ENCODE measurements at places on chromosomes 2 and 18.

GRCh38 chr18:8858888-8859511 lies 153.6 kb downstream of the MTCL1 start:
- no peak for DNase-seq

DNA sequence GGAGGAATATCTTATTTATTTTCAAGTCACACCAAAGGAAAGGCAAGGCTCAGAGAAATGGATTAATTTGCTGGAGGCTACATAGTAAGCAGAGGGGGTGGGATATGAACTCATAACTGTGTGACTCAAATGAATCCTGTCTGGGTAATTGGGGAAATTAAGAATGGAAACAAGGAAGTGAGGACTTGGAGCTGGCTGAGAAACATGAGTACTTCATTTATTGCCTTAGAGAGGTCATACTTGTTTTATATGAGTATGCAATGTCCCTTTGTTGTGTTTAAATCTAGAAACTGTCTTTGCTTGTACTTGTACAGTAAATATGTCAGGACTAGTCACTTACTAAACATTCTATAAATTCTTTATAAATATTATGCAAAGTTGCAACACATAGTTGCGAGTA lies 2166.7 kb upstream of the PIK3C3 start:
- DNase-seq: no peak

- no peak for DNase-seq
Observed at GRCh38 chr2:128269063-128269989, 49.3 kb downstream of the HS6ST1 start.

GRCh38 chr18:54163453-54163852 lies 61.0 kb downstream of the MBD2 start:
- no peak for DNase-seq

DNA sequence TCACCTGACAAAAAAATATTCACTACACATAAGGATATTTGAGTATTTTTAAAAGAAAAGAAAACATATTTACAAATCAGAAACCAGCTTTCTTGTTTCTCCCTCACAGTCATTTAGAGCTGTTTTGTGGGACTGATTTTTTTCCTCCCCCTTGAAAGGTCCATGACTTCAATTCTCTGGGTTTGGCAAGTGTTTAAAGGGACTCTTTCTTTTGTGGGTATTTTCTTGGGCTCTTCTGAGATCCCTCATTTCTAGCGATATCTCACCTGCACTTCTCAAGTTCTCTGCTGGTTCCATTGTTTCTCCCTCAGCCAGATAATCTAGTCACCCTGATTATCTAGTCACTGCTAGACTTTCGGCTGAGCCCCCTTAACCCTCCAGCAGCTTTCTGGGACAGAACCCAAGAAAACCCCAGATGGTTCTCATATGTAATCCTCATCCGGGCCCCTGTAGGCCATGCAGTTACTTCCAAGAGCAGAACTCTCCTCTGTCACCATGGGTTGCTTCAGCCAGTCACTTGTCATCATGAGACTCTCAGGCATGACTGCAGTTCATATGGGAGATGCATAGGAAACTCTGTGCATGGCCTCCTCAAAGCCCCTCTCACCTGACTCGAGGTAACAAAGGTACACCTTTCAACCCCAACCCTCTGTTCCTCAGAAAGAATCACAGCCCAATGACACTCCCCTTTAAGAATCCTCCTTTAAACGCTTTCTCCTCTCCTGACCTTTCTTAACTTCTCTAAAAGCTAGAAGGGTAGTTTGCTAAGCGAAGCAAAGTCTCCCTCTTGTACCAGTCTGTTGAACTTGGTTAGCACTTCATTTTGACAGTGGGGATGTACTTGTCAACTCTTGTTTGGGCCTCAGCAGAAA lies 36.7 kb upstream of the ITGA4 start:
- no peak for DNase-seq

- no peak for DNase-seq
Observed at GRCh38 chr2:44906972-44907371, 34.5 kb upstream of the SIX3 start.

DNA sequence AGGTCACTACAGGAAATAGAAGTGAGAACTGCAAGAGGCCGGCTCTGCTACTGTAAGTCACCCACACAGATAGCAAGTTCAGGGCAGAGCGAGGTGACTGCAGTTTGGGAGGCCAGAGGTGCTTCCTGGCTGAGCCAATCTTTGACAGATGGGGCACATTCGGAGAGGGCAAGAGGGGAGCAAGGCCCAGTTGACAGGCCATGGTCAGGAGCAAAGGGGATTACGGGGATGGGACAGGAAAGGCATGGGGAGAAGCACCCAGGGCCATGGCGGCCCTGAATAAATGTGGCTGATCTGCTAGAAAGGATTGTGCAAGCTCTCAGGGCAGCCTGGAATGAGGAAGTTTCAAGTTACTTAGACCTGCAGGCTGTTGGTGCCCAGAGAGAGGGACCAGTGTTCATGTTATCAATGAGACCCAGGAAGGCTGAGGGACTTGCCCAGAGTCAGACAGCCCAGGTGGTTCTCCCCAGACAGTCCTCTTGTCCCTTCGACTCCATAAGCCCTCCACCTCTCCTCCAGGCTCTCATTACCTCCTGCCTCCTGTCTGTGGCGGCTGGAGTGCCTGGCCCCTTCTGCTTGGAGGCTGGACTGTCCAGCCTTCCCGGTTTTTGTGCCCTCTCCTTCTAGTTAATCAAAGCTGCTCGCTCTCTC lies 123.3 kb downstream of the CTIF start:
- no peak for DNase-seq

DNA sequence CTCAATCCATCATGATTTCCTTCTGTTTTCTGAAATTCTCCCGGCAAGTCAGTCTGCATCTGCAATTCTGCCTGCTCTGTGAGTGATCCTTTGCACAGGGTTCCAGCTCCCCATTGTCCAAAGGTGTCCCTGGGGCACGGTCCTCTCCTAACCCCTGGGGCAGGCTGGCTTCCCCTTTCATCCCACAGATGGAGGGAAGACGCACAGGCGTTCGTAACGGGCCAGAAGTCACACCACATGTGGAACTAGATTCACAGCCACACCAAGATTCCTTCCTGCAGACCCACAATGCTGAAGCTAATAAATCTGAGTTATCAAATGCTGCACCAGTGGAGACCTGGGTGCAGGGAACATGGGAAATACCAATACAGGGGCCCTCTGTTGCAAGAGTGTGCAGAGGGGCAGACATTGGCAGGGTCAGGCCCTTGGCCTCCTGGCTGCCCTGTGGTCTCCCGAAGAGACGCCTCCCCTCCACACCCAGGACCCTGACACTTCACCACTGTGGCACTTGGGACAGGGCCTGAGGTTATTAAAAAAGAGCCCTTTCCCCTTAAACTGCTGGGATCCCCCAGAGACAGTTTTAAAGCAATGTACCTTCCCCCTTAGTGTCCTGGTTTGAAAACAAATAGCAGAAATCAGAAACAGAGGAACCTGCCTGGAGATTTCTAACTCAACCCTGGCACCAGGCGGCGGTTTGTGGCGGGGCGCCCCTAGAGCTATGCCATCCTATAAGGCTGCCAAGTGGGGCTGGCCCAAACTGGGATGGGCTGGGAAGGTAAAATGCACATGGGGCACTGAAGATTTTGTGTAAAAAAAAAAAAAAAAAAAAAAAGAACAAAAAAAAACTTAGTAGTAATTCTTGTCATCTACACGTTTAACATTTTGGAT lies 15.4 kb downstream of the ZNF516 start:
- DNase-seq: no peak

DNA sequence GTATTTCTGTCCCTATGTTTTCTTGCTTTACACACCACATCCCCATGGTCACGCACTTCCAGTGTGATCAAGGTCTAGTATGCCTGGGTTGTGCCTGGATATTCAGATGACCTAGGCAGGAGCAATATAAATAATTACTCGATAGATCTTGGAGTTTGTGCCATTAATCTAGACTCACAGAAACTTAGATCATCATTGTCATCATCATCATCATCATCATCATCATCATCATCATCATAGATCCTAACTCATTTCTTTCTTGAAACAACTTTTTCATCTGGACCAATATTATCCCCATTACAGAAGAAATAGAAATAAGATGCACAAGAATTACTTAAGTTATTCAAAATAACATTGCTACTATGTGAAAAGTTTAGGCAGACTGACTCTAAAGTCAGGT lies 130.3 kb upstream of the LRRTM4 start:
- no peak for DNase-seq

DNA sequence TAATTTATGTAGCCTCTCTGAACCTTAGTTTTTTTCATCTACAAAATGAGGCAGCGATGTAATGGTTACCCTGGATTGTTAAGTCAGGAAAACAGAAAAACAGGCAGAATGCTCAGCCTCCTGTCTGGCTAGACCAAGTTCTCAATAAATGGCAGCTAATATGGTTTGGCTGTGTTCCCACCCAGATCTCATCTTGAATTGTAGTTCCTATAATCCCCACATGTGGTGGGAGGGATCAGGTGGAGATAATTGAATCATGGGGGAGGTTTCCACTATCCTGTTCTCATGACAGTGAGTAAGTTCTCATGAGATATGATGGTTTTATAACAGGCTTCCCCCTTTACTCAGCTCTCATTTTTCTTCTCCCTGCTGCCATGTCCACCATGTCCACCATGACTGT lies 220.0 kb downstream of the CMPK2 start:
- DNase-seq: no peak
